Ovary (tissue), 10 donors: ENCODE measurements at places on chromosomes 5 and 9. TPM values are rescaled to one million over a fixed set of nuclear protein-coding genes. Genes with fewer than 3 reads are reported as not detected.
A peak's percentile ranks its signal among the peaks of the same experiment; 100 is the strongest.

Gene FOXD4L4
- total RNA-seq, result not detected

Gene GHR
- total RNA-seq, result 4.5 TPM

Gene UGT3A1
- total RNA-seq, result not detected

Gene OMD
- 20.3 TPM for total RNA-seq

Gene WDR38
- 1.7 TPM for total RNA-seq

Gene SPINK5
- total RNA-seq, result 0.12 TPM

Gene LCN15
- total RNA-seq, result not detected

Gene ERAP2
- 22.0 TPM for total RNA-seq

Gene FOXI1
- not detected for total RNA-seq

Gene SPOUT1
- total RNA-seq, result 43.9 TPM

Gene RGS7BP
- total RNA-seq, result 4.3 TPM

Gene ISL1
- not detected for total RNA-seq

Gene FST
- 1.0 TPM for total RNA-seq

Gene CFAP90
- 0.72 TPM for total RNA-seq

DNA sequence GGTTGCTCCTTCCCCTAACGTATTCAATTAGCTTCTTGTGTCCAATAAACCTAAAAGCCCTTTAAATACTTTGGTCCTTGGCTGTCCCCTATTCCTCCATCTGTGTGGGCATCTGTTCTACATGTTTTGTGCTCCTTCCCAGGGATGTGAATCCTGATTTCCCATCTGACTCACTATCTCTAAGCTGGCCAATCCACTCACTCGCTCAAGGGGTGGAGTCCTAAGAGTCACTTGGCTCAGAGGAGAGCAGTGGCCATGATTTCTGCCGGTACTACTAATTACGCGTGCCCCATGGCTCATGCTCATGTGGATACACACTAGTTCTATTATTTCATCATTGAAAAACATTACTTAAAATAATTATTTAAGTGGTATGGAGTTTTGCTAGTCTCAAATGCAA is 89.6 kb downstream of the TAF11L14 start:
- DNase-seq, result no peak

DNA sequence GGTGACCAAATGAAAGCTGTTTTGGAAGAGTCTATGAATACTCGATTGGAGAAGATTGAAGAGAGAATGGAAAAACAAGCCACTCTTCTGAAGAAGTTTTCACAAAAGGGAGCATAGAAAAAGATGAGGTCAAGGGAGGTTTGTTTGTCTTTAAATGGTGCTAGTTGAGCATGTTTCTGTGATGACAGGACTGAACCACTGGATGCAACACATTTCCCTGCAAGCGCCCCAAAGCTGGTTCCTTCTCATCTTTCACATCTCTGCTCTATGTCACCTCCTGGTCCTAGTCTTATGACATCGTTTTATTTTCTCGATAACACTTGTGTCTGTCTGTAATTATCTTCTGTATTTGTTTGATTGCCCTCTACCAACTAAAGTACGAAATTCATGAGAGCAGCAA is 3.8 kb upstream of the CCDC192 start:
- DNase-seq, result no peak

DNA sequence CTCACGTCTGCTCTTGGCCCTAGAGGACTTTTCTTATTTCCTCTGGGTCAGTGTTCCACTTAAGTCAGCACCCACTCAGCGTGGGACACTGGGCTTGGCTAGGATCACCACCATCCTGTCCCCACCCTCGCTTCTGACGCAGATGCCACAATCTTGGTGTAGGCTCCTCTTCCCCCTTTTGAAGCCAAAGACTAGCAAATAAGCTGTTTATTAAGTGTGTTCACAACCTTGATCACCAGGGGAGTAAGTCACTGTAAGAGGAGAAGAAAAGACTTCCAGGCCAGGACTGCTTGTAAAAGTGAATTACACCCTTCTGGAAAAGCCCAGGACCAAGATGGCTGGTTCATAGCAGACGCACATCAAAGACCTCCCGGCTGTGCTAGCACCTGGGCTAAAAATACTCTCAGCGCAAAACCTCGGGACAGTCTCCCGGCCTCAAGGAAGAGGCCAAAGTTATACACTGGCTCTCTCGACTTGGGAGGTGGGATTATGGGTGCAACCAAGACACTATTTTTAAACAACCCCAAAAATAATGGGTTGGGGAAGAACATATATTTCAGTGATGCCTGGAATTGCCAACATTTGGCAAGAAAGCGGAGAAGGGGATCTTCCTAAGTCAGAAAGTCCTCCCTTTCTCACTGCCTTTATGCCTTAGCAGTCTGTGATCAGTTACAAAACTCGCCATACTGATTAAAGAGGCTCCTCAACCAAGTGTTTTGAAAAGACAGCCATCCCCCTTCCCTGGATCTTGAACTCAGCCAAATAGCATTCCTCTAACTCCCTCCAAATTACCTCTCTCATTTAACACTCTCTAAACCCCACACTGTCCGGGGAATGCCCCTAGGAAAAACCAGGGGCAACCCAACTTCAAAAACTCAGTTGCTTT is 69.4 kb downstream of the RAPGEF1 start:
- DNase-seq, result no peak

DNA sequence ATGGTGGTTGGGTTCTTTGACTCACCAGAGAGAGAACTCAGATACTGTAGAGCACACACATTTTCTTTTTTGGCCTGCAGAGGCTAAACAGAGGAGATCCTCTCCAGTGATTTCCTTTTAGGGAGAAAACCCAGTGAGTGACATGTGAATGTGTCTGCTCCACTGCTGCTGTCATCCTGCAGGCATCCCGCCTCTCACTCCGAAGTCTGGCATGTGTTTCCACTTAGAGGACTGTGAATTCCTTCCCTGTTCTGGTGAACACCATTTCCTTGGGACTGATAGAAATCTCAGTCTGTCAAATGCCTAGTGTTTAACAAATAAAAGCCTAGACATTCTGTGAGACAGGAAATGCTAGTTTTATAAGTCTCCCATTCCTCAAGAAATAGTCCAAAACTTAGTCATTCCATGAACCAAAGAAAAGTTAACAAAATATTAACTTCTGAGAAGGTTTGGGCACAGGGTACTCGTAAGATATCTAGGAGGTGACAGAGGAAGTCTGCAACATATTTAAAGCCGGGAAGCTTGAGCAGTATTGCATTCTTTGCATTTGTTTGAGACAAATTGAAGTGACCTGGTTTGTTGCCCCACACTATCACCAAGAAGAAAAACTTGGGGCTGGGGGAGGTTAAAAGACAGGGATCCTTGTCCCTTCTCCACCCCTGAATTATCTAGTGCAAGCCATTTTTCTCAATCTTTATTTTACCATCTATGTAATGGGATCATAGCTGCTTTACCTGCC is 74.9 kb upstream of the NIPAL4 start:
- no peak for DNase-seq

- peak; percentile 31 for DNase-seq
These were observed 56.8 kb upstream of the SMIM32 start for GRCh38 chr5:136249678-136250266.

GRCh38 chr9:97160255-97160654 is 121.3 kb upstream of the CTSV start:
- DNase-seq, result no peak

- DNase-seq, result no peak
These were observed 39.1 kb upstream of the KCNV2 start for GRCh38 chr9:2677915-2678889.

- no peak for DNase-seq
These were observed 40.4 kb upstream of the APC start for GRCh38 chr5:112697322-112697721.

DNA sequence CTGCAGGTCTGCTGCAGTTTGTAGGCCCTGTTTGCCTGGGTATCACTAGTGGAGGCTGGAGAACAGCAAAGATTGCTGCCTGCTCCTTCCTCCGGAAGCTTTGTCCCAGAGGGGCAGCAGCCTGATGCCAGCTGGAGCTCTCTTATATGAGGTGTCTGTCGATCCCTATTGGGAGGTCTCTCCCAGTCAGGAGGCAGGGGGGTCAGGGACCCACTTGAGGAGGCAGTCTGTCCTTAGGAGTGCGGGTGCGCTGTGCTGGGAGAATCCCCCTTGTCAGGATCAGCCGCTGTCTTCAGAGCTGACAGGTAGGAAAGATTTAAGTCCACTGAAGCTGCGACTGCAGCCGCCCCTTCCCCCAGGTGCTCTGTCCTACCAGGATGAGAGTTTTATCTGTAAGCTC is 64.9 kb downstream of the CCDC171 start:
- no peak for DNase-seq

DNA sequence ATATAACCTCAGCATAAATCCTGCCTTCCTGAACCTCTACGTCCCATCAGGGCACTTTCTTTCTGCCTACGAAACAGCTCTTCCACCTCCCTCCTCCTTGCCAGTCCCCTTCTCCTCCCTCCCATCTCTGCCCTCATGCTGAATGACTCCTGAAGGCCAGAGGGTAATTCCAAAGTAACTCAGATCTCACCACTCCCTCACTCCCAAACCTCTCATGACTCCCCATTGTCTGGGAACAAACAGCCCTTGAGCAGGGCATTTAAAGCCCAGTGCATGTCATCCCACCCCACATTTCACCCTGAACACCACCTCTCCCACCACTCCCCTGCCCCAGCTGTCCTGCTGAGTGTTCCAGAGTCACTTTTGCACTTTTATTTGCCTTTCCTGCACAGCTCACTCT is 8.9 kb upstream of the FBP1 start:
- no peak for DNase-seq

GRCh38 chr5:108620516-108620915 is 127.2 kb upstream of the FER start:
- no peak for DNase-seq

- DNase-seq, result no peak
These were observed 151.2 kb upstream of the RUSC2 start for GRCh38 chr9:35338561-35339274.

- DNase-seq, result no peak
These were observed 15.5 kb downstream of the TYRP1 start for GRCh38 chr9:12708562-12709298.

DNA sequence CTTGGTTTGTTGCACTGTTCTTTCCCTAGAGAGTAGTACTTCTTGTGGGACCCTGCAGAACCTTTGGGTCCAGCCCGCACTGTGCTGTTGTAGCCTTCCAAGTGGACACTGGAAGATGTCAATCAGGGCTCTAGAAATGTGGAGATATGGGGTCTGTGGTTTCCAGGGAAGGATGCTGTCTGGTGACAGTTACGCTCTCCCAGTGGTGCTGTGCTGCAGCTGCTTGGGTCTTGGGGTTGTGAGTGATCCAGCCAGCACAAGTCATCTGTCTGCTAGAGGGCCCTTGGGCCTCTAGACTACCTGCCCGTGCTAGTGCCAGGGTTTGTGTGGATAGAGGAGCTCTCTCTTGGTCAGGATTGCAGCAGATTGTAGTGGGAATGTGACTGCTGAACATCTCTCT is 484.5 kb downstream of the DMAC1 start:
- DNase-seq, result no peak

DNA sequence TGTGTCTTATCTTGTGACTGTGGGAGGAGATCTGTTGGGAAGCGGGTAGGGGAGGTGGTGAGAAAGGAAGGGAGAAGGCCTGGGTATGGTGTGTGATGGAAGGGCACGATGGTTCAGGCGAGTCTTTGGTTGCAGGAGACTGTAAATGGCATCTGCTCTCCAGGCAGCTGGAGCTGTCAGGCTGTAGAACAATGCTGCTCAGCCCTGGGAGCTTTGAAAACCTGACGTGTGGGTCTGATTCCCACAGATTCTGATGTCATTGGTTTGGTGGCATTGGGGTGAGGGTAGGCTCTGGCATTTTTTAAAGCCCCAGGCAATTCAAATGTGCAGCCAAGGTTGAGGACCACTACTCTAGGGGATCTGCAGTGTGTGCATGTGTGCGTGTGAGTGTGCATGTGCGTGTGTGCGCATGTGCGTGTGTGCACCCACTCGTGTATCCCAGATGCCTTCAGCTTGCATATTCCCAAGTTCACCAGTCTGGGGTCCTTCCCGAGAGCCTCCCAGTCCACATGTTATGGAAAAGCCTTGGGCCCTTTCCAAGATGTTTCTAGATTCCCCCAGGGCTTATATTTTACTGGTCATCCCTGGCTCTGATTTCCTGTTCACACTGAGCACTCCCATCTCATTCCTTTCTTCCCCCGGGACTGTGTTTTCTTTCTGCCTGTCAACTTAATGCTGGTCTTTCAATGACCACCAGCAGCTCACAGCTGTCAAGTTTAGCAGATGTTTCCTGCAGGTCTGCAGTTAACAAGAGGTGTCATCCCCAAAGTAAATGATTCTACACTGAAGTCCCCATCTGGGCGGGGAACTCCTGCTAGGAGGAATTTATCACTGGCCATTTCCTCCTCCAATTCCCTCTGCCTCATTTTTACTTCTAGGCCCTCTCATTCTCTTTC is 34.0 kb downstream of the BOD1 start:
- DNase-seq, result no peak

DNA sequence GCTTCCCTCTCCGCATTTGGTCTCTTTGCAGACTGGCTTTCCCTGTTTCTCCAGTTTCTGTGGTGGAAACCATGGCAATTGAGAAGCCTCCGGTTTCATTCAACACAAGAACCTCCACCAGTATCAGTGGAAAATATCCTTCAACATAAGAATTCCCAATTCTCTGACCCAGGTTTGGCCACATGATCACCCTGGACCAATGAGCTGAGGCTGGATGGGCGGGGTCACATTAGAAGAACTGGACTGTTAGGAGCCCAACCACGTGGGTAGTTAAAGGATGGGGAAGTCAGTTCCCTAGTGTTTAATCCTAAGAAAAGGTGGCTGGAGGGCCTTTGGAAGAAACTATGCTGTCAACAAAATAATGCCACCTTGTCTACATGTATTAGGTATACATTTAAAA is 336.3 kb downstream of the DMRT2 start:
- no peak for DNase-seq

- DNase-seq, result no peak
These were observed 28.8 kb downstream of the SMARCA2 start for GRCh38 chr9:2043881-2044462.

GRCh38 chr5:119435436-119436132 is 16.7 kb upstream of the HSD17B4 start:
- DNase-seq, result no peak

DNA sequence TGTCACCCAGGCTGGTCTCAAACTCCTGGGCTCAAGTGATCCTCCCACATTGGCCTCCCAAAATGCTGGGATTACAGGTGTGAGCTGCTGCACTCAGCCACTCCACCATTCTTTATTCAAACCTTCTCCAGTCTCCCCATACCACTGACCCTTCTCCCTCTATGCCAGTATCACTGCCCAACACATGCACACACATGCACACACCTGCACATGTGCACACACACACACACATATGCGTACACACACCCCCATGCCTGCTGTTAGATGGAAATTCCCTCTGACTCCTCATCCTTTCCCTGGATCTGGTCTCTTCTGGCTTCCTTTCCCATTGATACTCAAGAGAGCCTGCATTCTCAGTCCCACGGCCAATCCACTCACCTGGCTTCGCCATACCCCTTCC is 170.0 kb downstream of the CRB2 start:
- DNase-seq, result no peak

- no peak for DNase-seq
These were observed 83.7 kb downstream of the TARS1 start for GRCh38 chr5:33524476-33524875.

- DNase-seq, result no peak
These were observed 401.5 kb upstream of the PIK3R1 start for GRCh38 chr5:67813877-67814539.

DNA sequence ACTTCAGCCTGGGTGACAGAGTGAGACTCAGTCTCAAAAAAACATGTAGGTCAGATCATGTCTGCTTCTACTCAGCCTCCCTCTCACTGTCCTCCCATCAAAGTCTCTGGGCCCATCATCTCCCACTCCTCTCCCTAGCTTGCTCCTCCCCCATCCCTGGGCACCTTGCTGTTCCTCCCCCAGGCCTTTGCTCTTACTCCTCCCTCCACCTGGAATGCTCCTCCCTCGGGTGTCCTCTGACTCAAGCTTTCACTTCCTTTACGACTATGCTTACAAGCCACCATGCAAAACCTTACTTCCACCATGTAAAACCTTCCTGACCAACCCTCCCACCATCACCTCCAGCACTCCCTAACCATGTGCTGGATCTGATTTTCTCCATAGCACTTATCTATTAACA is 51.5 kb downstream of the MTMR12 start:
- DNase-seq, result no peak
